Mesenchymal stem cell (in vitro differentiated cells and primary cell): ENCODE measurements at places on chromosomes 12 and 14.
A peak's percentile ranks its signal among the peaks of the same experiment; 100 is the strongest.

DNA sequence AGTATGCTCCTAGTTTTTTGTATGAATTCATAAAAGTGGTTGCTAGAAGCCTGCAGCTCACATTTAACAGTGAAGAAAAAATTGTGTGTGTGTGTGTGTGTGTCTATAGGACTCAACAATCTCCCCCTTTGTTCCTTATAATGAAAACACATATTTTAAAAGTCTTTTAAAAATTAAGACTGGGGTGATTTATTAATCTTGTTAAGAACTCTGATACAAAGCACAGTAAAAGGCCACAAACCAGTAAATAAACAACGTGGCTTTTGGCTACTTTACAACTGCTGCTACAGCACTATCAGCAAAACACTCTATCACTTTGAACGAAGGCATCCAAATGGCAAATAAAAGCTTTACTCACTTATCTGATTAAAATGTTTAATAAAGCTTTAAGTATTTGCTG, 594 bp upstream of the VCPKMT start:
- no peak for DNase-seq

GRCh38 chr14:105436402-105436801, 16.8 kb downstream of the MTA1 start:
- DNase-seq, result no peak

DNA sequence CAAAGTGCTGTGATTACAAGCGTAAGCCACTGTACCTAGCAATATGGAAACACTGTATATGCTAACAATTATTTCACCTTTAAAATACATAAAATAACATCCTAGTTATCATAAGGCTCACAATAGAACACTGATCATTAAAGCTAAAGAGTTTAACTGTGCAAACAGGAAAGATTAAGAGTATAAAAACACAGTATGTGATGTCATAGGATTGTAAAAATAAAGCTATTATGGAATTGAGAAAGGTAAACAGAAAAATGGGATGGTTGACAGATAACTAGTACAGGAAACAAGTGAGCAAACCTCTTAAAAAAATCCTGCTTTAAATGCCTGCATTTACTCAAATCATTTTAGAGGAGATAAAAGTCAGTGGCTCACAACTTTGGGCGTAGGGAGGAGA, 10.8 kb upstream of the IPO8 start:
- no peak for DNase-seq

DNA sequence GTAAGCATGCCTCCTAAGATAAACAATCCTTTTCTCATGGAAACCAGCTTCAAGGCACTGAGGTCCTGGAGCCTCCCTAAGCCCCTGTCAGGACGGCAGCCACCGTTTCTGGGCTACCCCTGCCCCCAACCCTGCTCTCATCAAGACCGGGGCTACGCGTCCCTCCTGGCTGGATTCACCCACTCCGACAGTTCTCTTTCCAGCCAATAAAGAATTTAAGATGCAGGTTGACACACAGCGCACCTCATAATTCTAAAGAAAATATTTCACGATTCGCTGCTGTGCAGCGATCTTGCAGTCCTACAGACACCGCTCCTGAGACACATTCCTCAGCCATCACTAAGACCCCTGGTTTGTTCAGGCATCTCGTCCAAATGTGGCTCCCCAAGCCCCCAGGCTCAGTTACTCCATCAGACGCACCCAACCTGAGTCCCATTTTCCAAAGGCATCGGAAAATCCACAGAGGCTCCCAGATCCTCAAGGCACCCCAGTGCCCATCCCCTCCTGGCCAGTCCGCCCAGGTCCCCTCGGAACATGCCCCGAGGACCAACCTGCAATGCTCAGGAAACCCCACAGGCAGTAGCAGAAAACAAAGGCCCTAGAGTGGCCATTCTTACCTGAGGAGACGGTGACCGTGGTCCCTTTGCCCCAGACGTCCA, 336.3 kb downstream of the TMEM121 start:
- DNase-seq, result no peak

- no peak for DNase-seq
These were observed 7.9 kb downstream of the CCDC85C start for GRCh38 chr14:99596071-99596627.

DNA sequence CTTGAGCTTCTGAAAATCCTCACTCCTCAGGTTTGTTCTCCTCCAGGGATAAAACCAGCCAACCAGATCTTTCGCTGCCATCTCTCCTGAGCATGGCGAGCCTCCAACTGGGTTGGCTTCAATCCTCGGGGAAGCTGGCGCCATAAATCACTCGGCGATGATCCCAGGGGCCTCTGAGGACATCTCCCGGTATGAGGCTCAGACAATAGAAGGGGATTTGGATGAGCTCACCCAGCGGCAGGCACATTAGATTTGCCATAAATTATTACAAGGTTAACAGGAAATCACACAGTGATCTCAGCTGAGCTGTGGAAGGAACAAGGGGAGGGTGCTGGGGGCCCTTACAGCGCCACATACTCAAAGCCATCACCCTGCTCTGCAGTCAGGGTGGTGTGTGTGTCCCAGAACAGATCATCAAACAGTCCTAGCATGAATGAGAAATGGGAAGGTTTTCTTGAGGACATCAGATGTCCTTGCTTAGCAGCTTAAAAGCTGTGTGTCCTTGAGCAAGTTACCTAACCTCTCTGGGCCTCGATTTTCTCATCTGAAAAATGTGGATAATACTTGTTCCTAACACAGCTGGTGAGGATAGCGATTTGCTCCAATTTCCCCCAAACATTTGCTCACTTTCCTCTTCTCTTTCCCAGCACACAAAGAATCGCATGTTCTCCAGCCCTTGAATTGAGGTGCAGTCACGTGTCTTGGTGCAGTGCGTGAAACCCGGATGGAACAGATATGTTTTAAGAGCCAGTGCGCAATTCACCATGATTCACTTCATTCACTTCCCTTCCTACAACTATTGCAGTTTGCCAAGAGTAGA, 142.8 kb downstream of the SCARB1 start:
- DNase-seq, result peak; percentile 82

DNA sequence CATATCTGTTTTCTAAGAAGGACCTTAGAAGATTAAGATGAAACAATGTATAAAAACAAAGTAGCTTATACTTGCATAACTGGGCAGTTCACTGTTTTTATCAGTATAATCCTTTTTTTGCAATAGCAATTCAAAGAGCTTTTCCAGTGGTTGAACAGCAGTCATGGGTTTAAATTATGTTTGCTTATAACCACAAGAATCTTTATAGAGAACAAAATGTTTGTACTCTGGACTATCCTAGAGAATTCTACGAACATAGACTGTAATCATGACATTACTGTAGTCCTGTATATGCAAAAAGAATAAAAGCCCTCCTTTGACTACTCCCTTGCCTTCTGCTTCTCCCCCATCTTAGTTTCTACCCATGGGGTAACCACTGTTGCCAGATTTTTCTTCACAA, 5.7 kb downstream of the FAM177A1 start:
- DNase-seq, result peak; percentile 30

- DNase-seq, result peak; percentile 44
These were observed 149.9 kb upstream of the BTG1 start for GRCh38 chr12:92295523-92295922.

DNA sequence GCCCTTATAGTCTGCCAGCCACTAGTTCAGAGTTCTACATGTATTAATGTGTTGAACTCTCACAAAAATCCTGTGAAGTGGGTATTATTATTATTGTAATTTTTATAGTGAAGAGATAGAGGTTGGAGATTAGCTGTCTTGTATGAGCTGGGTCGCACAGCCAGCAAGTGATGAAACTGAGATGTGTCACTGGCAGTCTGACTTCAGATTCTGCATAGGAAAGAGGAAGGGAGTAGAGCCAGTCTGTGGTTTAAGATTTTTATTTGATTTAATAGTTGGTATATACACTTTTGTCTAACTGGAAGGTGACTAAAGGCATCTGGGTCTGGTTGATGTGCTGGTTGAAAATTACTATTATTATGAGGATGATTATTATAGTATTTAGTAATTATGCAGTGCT, 5.8 kb upstream of the FRS2 start:
- no peak for DNase-seq

DNA sequence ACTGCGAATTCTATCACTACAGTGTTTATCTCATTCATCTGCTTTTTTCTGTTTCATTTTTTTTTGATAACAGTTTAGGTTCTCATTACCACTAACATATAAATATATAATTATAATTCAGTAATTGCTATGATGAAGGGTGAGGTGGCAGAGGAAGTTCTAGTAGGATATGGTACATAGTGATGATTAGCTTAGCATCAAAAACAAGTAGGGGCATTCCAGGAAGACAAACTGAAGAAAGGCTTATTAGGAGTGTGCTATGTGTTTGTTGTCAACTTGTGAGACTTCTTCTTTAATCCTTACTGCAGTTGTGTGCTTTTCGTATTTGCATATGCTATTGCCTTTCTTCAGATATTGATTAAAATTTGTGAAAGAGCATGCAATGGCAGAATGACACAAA, 20.6 kb downstream of the FUT8 start:
- DNase-seq, result no peak

DNA sequence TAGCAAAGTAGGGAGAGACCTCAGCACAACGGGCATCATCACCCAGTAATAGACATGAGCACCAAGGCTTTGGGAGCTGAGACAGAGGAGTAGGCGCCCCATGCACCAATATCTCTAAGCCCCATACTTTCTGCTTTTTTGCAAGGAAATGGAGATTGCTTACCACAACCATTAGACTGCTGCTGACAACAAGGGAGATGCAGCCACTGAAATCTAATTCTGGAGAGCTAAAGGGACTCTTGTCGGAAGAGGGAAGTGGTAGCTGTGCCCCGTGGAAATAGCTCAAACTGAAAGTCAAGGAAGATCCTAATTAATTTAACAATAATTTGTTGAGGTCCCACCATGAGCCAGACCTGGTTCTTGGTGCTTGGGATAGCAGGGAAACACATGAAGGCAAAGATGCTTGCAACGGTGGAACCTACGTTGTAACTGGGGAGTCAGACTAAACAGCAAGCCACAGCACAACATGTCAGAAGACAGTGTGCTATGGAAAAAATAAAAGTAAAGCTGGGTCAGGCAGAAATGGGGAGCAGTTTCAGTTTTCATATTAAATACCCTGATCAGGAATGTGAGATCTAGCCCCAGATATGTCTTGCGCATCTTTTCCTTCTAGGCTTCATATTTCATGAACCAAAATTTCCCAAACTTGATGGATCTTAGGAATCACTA, 1131.0 kb downstream of the BCL11B start:
- no peak for DNase-seq

DNA sequence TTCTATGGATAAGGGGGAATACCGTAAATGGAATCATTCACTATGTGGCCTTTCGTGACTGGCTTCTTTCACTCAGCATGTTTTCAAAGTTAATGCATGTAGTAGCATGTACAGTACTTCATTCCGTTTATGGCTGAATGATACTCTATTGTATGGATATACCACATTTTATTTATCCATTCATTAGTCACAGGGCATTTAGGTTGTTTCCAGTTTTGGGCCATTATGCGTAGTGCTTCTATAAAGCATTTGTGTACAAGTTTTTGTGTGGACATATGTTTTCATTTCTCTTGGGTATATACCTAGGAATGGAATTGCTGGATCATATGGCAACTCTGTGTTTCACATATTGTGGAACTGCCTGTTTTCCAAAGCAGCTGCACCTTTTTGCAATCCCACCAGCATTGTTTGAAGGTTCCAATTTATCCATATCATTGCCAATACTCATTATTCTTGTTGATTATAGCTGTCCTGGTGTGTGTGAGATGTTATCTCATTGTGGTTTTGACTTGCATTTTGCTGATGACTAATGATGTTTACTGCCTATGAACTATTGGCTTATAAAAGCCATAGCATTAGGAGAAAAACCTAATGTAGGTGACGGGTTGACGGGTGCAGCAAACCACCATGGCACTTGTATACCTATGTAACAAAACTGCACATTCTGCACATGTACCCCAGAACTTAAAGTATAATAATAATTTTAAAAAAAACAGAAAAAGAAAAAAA, 45.5 kb downstream of the ATF7IP start:
- DNase-seq, result peak; percentile 49

DNA sequence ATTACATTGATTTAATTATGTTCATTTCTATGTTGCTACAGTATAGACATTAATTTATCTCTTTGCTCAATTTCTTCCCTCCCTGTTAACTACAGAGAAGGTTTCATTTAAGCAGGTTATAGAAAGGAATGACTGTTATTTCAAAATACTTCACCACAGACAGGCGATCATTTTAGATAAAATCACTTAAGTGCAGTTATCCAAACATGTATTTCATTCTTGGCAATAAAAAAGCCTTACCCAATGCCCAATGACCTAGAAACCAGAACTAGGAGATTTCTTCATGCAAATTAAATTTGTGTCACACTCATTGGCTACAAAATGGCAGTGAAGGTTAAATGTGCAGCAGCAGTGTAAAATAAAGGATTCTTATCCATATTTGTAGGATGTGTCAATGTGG, 266.4 kb downstream of the KCNH5 start:
- peak; percentile 2 for DNase-seq

- DNase-seq, result no peak
These were observed 135.6 kb upstream of the EVL start for GRCh38 chr14:99929601-99930000.

GRCh38 chr12:130714091-130714590, 2.0 kb downstream of the RIMBP2 start:
- no peak for DNase-seq

DNA sequence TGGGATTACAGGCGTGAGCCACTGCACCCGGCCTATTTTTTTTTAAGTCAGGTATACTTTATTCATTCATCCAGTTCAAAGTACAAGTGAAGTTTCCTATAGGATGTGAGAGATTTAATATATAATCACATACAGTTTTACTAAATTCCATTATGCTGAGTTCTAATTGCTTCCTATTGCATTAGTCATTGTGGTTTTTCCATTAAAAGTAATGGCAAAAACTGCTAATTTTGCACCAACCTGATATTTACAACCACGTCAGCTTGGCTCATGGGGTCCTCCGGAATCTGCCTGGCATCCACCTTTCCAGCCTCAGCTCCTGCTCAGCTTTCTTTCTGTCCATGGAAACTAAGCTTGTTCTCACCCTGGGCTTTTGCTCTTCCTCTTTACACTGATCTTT, 67.0 kb upstream of the CSRP2 start:
- DNase-seq, result peak; percentile 43

DNA sequence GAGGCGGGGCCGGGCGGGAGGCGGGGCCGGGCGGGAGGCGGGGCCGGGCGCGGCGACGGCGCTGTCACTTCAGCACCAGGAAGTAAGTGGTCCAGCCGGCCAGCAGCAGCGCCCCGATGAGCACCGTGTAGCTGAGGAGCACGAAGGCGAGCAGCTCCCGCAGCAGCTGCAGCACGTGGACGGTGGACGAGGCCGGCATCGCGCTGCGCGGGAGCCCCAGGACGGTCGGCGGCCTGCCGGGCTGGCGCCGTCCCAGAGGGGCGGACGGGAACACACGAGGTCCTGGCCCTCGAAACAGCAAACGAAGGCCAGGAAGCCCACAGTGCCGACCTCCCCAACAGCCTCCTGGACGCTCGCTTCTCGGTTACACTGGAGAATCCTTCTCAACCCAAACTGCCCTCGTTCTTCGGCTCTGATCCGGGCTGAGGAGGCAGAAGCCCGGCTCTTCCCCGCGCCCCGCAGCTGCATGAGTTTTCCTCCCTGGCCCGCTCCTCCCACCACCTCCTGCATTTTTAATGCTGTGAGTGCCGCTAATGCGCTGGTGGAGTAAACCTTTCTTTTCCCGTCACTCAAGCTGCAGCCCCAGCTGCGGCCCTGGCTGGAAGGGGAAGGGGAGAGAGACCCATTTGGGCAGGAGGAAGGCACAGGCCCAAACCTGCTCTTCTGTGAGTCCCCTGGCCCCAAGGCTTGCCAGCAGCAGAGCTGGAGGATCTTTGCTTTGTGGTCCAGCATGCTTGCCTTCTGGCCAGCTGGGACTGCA, 694 bp upstream of the DIABLO start:
- DNase-seq, result no peak

GRCh38 chr12:89345830-89346740, 6.2 kb downstream of the DUSP6 start:
- peak; percentile 89 for DNase-seq
